ENCODE measurements at places on chromosomes 3 and 15.

- no peak for DNase-seq
Observed at GRCh38 chr3:99543796-99544195, 94.6 kb upstream of the COL8A1 start.

- DNase-seq = no peak
Observed at GRCh38 chr3:149673393-149673792, 15.6 kb upstream of the WWTR1 start.

DNA sequence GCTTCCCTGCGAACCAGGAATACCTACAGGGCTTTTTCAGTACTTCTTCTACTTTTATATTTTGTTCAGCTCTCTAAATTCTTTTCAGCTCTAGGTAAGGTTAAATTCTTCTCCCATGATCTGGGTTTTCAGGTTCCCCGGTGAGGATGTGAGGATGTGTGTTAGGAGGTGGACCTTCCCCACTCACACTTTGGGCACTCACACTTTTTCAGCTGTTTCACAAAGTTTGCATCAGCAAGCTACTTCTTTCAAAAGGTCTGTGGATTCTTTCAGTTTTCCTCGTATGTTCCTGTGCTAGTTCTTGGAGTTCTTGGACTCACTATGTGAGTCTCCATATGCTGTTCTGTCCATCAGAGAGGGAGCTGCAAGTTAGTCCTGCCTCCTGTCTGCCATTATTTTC, 13.9 kb upstream of the OR5K2 start:
- DNase-seq = no peak

GRCh38 chr15:54519577-54519976, 541.3 kb downstream of the UNC13C start:
- DNase-seq = no peak

- no peak for DNase-seq
Observed at GRCh38 chr3:77240072-77240650, 200.3 kb downstream of the ROBO2 start.

DNA sequence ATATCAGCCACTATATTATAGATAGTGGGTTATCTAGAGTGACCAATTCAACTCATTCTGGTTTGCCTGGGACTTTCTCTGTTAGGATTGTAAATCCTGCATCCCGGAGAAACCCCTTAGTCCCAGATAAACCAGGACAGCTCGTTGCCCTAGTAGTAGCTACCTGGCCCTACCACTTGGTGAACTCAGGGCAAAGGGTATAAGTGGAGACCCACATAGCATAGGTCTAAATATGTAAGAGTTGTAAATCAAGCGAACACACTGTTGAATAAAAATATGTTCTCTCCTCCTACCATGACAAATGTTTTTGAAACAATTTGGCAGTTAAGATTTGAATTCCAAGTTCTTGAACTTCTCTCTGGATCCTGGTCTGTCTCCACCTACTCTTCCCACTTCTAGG, 15.7 kb upstream of the LMCD1 start:
- DNase-seq = no peak

DNA sequence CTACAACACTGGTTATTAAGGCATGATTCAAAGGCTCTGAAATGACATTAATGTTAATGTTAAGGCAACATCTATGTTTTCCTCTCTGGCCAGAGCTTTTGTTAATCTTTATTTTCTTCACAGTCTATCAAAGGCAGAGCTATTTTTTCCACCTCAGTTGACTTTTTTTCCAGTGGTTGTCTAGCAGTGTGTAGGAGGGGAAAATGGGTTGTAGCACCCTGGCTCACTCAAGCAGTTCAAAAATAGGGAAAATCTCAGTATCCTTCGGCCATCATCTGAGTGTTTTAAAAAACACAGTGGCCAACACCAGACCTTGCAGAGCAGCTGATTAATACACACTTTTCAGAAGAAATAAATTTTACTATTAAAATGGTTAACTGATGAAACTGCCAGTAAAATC, 21.4 kb downstream of the CBLB start:
- DNase-seq = no peak

DNA sequence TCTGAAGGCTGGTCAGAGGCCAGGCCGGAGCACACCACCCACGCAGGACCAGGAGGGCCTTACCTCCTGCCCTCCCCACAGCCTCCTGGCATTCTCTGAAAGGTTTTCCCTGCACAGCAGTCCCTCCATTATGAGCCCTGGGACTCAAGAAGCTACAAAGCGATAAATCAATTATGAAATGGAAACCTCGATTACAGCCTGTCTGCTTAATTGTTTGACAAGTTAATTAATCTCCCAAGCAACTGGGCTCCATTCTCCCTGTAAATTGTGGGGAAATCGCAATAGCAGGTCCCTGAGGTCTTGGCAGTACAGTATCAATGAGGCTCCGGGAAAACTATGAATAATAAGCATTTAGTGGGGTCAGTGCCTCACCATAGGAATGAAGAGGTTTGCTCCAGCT, 683.5 kb downstream of the NTRK3 start:
- DNase-seq = no peak

DNA sequence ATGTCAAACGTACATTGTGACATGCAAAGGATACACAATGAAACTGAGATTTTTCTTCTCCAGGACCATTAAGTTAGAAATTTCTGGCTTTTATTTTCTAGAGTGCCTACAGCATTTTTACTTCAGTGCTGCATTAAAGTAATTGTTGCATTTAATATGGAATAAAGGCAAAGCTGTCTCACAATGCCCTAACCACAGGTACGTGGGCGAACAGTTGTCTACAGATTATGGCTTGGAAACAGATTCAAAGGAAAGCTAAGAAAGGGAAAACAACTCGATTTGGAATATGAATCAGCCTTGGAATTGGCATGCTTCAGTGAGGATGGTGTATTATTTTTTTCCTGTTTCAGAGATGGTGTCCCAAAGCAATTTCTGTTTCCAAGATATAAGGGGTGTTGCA, 79.1 kb upstream of the TUSC7 start:
- no peak for DNase-seq

- DNase-seq = no peak
Observed at GRCh38 chr3:27072810-27073651, 296.2 kb downstream of the NEK10 start.

DNA sequence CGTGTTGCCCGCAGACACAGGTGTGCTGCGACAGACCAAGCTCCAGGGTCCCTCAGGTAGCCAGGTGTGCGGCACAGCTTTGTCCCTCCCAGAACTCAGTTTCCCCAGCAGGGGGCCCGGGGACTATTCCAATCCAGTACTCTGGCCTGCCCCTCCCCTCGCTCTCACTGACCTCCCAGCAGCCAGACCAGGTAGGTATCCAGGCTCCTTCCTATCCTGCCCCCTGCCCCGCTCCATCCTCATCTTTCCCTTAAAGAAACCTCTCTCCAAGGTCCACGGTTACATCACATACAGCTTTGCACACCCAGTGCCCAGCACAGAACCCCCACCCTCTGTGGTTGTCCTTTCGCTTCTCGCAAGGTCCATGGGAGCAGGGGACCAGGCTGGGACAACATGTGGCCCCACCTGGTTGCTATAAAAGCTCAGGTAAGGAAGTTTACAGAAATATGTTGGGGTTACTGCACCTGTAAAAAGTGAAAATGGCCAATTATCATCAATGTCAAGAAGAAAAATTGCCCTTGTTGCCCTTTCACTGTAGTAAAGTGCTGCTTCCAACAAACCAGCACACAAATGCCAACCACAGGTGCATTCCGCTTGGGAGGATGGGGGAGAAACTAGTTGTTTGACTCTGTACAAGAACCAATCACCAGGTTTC, 7.3 kb upstream of the CYP11A1 start:
- DNase-seq = no peak

DNA sequence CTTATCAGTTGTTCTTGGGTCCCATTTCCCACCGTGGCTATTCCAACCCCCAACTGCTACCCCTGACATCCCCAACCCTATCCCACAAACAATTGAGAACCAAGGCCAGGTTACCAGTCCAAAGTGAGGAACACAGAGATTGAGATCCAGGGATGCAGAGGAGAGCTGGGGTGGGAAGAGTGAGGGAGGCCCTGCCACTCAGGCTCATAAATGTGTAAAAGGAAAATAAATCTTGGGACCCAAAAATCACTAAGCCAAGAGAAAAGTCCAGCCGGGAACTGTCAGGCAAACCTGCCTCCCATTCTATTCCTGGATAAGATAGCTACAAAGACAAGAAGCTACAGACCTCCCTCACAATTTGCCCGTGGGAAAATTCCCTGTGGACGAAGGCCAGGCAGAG, 101.1 kb upstream of the DLG1 start:
- DNase-seq = no peak

DNA sequence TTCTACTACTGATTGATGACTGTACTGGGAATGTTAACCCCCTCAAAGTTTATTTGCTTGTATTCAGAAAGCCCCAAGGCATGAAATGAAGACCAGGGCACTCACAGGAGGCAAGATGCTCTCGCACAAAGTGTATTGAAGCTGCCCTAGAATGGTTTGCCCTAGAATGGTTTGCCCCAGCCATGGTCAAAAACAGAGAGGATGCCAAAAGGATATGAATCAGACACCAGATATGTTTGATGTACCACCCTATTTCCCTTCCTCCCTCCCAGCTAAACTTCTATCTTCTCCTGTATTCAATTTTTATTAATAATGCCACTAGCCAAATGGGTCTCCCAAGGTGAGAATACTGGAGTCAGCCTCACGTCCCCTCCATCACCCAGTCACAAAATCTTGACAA, 101.3 kb downstream of the TMCO5A start:
- DNase-seq = no peak

GRCh38 chr3:21059404-21059803, 691.6 kb downstream of the ZNF385D start:
- no peak for DNase-seq

DNA sequence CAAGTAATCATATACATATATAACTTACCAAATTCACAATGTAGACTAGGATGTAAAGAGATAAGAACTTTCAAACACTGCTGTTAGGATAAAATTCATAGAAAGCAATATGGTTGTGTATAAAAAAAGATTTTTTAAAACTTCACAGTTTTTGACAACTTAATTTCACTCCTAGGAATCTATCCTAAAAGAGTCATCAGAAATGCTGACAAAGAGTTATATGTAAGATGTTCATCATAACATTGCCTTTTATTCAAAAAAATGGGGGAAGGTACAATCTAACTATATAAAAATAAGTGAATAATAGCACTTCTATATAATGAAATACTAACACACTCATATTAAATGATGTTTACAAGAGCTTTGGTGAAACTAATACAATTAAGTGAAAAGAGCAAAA, 4.3 kb upstream of the CLDN18 start:
- no peak for DNase-seq

GRCh38 chr3:50345586-50346234, at the start of gene ZMYND10:
TSS of gene ZMYND10 (minus strand) at chr3:50345732. CDS start at chr3:50345579, 153 bp downstream.
- DNase-seq = no peak

- no peak for DNase-seq
Observed at GRCh38 chr15:91946075-91946474, 92.6 kb downstream of the SLCO3A1 start.

DNA sequence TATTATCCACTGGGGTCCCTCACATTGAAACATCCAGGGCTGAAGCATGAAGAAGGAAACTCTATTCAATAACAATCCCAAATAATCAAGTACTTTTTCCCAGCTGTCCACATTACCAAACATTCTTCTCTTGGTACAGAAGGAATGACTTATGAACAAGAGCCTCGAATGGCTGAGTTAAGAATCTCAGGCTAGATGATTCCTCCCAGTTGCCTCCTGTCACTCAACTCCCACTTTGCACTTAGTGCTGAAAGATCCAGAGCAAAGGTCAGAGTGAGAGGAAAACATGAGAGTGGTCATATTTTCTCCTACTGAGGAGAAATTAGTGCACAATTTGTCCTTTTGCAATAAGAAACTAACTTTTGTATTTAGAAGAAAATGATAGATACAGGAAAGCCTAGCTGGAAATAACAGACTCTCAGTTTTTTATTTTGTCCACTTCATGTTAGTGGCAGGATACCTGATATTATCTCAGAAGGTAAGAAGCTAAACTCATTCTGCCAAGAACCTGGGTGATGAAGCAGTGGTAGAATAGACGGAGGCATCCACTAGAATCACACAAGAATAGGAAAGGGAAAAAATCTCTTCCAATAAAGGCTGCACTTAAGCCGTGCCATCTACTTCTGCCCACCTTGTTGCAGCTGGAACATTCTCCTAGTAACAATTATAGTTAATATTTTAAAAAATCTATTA, 46.2 kb downstream of the GADL1 start:
- DNase-seq = no peak

GRCh38 chr3:133171831-133172230, 133.6 kb downstream of the TMEM108 start:
- DNase-seq = no peak

- DNase-seq = no peak
Observed at GRCh38 chr3:154571553-154572226, 141.7 kb upstream of the GPR149 start.

- DNase-seq = no peak
Observed at GRCh38 chr15:75809986-75810750, 33.1 kb upstream of the UBE2Q2 start.

- DNase-seq = no peak
Observed at GRCh38 chr3:158974904-158975303, 173.1 kb downstream of the MFSD1 start.
